ENCODE measurements at places on chromosomes 4 and X. TPM values are rescaled to one million over a fixed set of nuclear protein-coding genes. Genes with fewer than 3 reads are reported as not detected.

- no peak for DNase-seq
Measured at GRCh38 chrX:7067256-7067655, 80.3 kb upstream of the STS start.

DNA sequence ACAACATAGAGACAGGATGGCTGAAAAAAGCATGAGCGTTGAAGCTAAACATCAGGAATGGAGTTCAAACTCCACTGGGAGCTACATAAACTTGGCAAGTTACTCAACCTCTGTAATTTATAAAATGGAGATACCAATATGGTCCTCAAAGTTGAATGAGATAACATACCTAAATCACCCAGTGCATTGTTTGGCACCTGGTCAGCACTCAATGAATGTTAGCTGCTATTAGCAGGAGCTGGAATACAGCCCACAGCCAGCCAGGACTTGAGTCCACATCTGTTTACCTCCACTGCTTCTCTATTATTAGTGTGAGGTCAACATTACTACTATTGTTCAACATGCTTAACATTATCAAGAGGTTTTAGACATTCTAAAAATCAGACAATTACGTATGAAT lies 97.9 kb downstream of the NR3C2 start:
- no peak for DNase-seq

GRCh38 chr4:183405303-183405702 lies 39.1 kb upstream of the CDKN2AIP start:
- DNase-seq: no peak

DNA sequence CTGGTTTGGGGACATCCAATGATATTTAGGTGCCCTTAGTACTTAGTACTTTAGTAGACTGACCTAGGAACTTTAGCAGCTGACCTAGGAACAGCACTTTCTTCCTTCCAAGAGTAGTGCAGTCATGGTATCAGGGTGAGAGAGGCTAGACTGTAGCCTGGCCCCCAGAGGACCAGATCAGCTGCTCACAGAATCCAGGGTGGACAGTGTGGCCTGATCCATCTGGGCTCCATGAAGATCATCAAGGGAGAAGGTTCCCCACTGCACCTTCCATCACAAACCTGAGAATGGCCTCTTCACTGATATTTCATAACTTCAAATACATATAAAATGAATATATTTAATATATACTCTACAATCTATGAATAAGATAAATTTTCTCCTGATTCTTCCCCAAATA lies 59.0 kb upstream of the TLR3 start:
- DNase-seq: no peak

GRCh38 chr4:127616898-127617297 lies 15.9 kb upstream of the INTU start:
- no peak for DNase-seq

- no peak for DNase-seq
Measured at GRCh38 chr4:186669735-186670134, 53.9 kb downstream of the FAT1 start.

DNA sequence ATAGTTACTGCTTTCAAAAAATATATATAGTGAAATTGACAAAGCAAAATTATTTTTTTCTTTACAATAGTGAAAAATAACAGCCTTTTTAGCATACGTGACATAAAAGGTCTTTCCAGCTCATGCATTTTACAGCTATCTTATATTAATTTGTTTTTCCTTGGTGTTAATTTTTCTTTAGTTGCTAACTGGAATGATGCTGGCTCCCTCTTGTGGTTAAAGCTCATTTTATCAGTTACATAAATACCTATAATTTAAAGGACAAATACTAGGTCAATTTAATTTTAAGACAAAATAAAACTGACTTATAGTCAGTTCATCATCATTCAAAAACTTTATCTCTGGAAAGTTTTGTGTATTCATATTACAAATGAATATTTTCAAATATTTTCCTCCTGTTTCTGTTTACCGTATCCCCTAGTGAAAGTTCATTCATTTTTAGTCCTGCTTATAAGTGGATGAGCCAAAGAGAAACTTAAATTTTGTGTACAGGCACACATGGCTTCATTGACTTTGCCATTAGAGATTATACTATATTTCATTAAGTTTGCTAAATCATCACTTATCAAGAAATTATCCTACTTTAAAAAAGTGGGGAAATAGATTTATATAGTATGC lies 9.9 kb upstream of the ANAPC4 start:
- DNase-seq: peak; percentile 57

- DNase-seq: no peak
Measured at GRCh38 chr4:71453531-71453930, 114.7 kb downstream of the SLC4A4 start.

GRCh38 chrX:119459181-119459580 lies 9.1 kb upstream of the SLC25A5 start:
- no peak for DNase-seq

GRCh38 chrX:151920101-151920500 lies 7.4 kb downstream of the MAGEA4 start:
- no peak for DNase-seq

DNA sequence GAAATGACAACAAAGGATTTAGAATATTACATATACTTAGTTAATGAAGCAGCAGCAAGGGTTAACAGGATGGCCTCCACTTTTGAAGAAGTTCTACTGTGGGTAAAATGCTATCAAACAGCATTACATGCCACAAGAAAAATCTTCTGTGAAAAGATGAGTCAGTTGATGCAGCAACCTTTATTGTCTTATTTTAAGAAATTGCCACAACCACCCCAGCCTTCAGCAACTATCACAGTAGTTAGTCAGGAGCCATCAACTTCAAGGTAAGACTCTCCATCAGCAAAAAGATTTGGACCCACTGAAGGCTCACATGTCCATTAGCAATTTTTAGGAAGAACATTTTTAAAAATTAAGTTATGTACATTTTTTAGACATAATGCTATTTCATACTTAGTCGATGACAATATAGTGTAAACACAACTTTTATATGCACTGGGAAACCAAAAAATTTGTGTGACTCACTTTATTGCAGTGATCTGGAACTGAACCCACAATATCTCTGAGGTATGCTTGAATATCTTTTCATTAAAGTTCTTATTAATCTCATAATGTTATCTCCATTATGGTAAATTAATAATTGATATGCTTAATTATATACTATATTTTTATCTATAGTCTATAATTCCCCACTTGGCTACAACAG lies 81.2 kb downstream of the SPCS3 start:
- DNase-seq: no peak

DNA sequence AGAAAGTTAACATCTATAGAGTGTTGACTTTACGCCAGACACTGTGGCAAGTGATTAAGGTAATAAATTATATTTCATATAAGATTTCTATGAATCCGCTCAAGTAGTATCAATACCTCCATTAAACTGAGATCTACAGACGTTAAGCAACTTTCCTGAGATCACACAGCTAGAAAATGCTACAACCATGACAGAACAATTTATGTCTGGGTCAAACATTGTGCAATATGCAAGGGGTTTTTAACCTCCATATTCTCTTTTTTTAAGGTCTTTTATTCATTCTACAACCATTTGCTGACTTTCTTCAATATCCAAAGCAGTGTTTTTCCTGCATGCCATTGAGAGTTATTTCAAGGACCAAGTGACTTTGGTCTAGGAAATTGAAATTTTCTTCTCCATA lies 10.9 kb downstream of the ASB5 start:
- no peak for DNase-seq

- no peak for DNase-seq
Measured at GRCh38 chr4:100933628-100934027, 413.7 kb downstream of the PPP3CA start.

DNA sequence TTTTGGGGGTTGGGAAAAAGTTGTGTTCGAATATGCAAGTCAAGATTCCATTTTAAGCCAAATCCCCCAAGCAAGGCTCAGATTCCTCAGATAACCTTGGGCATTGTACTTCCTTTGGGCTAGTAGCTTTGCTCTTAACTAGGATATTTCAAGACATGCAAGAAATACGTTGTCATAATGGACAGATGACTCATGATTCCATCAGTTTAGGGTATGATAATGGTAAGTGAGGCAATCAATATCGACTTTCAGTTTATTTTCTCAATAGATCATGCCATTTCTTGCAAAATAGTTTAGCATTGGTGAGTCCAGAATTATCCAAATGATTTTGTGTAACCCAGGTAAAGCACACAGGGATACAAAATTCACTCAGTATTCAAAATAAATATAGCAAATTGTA lies 25.4 kb downstream of the CFAP299 start:
- DNase-seq: no peak

- DNase-seq: no peak
Measured at GRCh38 chr4:84931274-84931673, 35.2 kb downstream of the WDFY3 start.

DNA sequence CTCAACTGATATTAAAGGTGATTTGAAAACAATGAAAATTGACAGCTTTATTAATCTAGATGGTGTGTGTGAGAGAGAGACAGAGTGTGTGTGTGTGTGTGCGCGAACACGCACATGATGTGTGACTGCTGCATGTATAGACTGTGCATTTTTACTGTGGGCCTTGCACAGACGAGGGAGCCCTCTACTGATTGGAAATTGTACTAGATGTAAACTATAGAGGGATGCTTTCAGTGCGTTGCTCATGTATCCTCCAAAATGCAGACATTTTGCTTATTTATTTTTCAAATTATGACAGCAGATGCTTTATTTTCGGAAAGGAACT lies 168.4 kb upstream of the GK2 start:
- DNase-seq: peak; percentile 17

DNA sequence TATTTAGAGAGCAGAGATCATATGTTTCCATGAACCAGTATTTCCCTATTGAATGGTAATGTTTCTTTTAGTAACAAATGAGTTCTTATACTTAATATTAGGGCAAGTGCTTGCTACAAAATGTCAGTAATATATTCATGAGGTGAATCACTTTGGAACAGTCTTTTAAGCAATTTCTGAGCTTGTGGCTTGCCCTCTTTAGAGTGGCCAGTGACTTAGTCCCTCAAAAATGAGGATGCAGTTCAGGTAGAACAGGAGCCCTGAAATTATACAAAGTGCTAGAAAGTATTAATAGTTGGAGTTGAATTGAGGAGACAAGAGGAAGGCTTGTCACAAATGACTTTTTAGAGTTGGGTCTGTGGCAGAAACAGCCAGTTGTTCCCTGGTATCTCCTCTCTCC lies 53.4 kb upstream of the PITX2 start:
- no peak for DNase-seq

- no peak for DNase-seq
Measured at GRCh38 chr4:47786958-47787370, 50.9 kb downstream of the CORIN start.

GRCh38 chrX:55452833-55453124 lies 852 bp downstream of the MAGEH1 start:
- DNase-seq: no peak

- no peak for DNase-seq
Measured at GRCh38 chr4:69056150-69056549, 40.1 kb upstream of the UGT2B7 start.

GRCh38 chr4:169222761-169223160 lies 48.0 kb downstream of the SH3RF1 start:
- DNase-seq: no peak

GRCh38 chr4:82373486-82373815 lies 340 bp downstream of the HNRNPD start:
- no peak for DNase-seq

DNA sequence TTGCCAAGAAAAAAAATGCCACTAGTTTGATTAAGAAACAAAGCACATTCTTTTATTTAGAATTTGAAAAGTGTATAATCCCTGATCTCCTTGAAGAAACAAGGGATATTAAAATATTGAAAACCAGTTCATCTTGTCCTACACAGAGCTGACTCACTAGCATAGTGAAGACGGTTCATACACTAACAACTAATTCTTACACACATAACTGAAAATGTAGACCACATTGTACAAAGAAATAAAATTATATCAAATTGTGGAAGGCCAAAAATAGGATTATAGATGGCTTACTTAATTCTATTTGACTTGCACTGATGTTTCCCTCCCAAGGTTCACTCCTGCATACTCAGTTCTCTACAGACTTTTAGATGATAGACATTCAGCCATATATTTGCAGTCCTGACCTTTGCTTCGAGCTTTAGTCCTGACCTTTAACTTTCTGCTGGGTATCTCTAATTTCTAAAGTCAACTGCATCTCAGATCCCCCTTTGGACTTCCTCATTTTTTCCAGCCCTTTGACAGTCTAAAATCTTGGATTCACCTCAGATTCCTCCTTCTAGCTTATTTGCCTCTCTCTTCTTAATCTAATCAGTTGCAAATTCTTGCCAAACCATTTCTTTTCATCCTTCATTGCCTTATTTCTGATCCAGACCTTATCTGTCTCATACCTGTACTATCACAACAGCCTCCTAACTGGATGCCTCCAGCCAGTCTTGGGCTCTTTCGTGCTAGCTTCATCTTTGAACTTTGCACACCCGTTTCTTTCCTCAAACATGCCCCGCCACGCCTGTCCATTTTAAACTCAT lies 4.5 kb upstream of the WWC2 start:
- DNase-seq: no peak

DNA sequence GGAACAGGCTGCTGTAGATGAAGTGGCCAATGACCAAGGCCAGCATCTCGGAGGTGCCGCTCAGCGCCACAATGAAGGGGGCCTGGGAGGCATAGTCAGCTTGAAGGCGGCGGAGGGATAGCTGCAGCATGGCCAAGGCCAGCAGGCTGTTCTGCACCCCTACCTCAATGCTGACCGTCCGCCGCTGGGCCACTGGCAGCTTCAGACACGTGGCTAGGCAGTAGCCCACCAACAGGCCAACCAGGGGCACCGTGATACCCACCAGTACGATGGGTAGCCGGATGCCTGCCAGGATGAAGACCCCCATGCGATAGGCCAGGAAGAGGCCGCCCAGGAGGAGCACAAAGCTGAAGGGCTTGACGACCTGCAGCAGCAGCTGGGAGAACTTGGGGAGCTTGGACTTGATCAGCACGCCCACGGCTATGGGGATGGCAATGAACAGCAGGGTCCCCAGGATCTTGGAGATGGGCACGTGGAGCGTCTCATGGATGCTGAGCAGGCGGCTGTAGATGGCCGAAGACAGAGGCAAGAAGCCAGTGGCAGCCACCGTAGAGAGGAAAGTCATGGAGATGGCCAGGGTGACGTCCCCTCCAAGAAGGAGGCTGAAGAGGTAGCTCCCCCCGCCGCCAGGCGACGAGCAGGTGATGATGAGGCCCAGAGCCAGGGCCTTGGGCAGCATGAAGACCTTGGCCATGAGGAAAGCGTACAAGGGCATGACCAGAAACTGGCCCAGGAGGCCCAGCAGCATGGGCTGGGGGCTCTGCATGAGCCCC lies 1.3 kb upstream of the UBL4A start:
- DNase-seq: no peak

CLIC2 gene
- total RNA-seq: 11.2 TPM

TDO2 gene
- total RNA-seq: not detected

RIPPLY1 gene
- not detected for total RNA-seq

ITM2A gene
- total RNA-seq: 95.0 TPM

SLC25A6 gene
- 155 TPM for total RNA-seq

MAGEA12 gene
- total RNA-seq: not detected

EXOSC9 gene
- 26.4 TPM for total RNA-seq

ATRX gene
- total RNA-seq: 48.5 TPM

TET2 gene
- total RNA-seq: 8.0 TPM

GPR78 gene
- not detected for total RNA-seq

CHRDL1 gene
- under 0.01 TPM for total RNA-seq

ASMT gene
- not detected for total RNA-seq
